ENCODE measurements at places on chromosomes 6 and 20. TPM values are rescaled to one million over a fixed set of nuclear protein-coding genes. Genes with fewer than 3 reads are reported as not detected.
A peak's percentile ranks its signal among the peaks of the same experiment; 100 is the strongest.

RGS17 gene
- 0.61 TPM for total RNA-seq

GRCh38 chr20:33482581-33482980 is 7.3 kb upstream of the CBFA2T2 start:
- peak; percentile 37 for DNase-seq

POU5F1 gene
- total RNA-seq, result 6.3 TPM

- DNase-seq, result peak; percentile 41
Measured at GRCh38 chr6:22471132-22471690, 98.2 kb upstream of the HDGFL1 start.

- DNase-seq, result no peak
Measured at GRCh38 chr6:6661191-6661590, 72.7 kb downstream of the LY86 start.

DNA sequence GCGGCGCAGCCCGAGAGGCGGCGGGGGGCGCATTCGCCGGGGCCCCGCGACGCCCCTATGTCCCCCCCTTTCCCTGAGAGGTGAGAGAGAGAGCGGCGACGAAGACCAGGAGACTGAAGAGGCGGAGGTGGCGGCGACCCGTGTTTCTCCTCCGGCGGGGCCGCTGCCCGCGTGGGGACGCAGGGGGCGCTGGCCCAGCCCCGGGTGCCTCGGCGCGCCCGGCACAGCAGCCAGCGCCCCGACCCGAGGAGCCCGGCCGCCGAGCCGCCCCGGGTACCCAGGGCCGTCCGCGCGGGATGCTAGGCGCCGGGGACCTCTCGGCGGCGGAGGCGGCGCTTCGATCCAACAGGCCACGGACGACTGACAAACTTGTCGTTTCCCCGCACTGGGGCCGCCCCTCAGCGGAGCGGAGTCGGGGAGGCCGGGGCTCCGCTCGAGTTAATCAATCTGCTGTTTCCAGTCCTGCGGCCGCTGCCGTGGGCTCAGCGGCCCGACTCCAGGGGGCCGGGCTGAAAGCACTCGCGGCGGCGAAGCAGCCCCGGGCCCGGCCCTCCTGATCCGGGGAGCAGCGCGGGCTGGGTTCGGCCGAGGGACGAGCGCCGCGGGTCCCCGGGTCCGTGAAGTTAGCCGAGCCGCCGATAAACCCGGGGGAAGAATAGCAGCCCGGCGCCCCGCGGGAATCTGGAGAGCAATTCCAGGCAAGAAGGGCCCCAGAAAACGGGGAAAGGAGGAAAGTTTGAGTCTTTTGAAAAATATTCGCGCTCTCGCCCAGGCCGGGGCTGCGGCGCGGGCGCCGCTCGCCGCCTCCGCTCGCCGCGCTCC is 631 bp downstream of the MDGA1 start:
- no peak for DNase-seq

DNA sequence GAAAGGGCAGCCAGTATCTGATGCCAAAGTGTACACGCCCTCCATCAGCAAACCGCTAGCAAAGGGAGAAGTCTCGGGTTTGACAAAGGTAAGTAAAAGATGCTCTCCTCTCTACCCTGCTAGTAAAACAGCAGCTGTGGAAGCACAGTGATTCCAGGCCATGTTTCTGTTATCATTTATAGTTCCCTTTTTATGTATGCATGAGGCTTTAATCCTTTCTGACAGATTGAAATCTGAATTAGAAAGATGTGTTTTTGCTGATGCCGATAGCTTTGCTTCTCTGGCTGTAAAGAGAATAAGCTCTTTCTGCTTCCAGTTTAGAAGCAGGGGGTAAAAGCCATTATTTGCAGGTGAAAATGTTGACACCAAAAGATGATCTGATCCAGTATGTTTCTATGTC is 392.4 kb upstream of the SOX4 start:
- no peak for DNase-seq

- no peak for DNase-seq
Measured at GRCh38 chr20:33910056-33910455, 83.7 kb upstream of the RALY start.

DNA sequence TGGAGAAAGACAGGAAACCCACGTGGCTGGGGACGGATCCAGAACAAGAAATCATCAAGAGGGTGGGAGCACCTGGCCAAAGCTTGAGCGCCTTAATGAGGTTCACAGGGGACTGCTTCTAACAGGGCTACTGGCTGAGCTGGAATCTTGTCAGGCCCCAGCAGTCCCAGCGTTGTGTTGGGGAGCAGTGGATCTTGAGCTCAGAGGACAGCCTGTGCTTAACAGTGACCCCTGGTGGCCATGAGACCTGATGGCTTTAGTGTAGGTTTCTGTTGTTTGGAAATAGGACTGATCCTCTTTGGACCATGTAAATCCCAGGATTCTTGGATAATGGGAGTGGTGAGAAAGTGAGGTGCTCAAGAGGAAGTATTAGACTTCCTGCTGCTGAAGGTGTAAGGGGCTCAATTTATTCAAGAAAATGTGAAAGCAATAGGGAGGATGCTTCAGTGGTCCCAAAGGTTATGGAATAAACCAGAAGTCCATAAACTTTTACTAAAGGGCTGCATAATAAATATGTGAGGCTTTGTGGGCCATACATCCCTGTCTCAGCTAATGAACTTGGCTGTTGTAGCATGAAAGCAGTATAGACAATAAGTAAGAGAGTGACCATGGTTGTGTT is 216.2 kb downstream of the NFATC2 start:
- no peak for DNase-seq

DNA sequence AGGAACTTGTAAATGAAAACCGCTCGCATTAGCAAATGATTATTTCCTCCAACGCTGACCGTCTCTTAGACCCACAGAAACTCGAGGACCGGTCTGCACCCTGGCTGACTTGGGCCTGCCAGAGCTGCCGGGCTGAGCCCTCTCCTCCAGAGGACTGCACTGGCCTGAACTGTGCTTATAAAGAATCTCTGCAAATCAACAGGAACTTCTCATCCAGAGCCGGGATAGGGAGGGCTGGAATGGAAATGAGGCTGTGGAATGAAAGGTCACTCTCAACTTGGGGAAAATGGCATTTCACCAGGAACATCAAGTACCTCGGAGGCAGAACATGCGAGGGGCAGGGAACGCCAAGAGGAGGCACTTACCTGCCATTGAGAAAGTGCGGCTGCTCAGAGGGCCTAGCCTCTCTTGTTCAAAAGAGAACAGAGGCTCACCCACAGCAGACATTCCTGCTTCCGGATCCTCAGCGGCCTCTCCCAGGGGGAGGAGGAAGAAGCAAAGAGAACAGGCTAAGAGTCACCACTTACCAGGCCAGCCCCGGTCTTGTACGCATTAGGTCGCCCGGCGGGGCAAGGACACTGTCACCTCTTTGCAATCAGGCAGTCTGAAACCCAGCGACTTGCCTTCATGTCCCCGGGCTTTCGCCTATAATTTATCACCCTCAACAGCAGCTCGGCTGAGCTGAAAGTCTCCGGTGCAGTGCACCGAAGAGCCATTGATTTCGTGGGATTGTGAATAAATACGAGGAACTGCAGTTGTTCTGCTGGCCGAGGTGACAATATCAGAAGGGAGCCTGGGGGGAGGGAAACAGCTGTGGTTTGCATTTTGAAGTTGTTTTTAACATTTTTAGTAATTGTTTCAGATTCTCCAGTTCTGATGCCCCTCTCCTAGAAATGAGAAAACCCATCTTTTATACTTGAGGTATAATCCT is 37.6 kb downstream of the ZMYND8 start:
- DNase-seq, result peak; percentile 79

- DNase-seq, result no peak
Measured at GRCh38 chr6:3194535-3195419, 32.7 kb downstream of the TUBB2B start.

DNA sequence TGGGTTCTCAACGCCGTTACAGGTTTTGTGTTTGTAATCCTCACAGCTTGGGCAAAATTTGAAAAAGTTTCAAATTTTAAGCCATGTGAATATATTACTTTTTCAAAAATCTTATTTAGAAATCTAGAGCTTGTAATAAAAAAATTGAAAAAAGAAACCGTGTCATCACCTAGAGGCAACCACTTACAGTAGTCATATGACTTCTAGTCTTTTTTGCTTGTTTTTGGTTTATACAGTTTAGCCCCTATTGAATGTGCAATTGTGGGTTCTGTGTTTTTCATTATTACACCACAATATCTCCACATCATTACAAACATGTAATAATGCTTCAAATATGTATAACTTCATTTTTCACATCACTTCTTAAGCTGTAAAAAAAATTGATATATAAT is 888 bp downstream of the DYNLRB1 start:
- no peak for DNase-seq
